ENCODE measurements at places on chromosomes 3 and 15. TPM values are rescaled to one million over a fixed set of nuclear protein-coding genes. Genes with fewer than 3 reads are reported as not detected.

DNA sequence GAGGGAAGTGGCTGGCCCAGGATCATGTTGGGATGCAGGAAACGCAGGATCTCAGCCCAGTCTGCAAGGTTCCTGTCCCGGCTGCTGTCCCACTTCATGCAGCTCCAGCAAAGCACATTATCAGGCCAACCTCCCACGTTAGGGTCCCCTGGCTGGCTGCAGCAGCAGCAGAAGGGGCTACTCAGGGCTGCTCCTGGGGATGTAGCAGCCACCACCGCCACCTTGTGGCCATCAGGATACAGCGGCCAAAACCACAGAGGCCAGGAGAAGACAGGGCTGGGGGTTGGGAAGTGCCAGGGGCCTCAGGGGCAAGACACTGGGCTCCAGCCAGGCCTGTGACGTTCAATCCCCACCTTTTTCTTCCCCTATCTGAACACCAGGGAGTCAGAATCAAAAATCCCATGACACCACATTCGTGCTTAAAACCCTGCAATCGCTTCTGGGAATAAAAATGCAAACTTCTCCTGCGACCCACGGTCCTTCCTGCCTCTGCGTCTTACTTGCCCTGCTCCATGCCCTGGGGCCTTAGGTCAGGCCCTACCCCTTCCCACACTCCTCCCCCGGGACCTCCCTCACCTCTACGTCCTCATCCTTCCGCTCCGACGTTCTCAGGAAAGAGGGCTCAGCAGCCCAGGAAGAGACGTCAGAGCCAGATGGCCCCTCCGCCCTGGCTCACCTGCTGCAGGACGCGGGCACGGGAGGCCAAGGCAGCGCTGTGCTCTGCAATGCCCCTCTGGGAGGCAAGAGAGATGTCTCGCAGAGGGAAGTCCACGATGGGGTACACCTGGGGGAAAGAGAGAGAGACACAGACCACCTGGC lies 21.5 kb downstream of the SSUH2 start:
- no peak for DNase-seq

Gene GATA2
- total RNA-seq: 28.2 TPM

Gene MDFIC2
- total RNA-seq: not detected

Gene MYL3
- total RNA-seq: not detected

Gene GOLGA6L7
- total RNA-seq: not detected

DNA sequence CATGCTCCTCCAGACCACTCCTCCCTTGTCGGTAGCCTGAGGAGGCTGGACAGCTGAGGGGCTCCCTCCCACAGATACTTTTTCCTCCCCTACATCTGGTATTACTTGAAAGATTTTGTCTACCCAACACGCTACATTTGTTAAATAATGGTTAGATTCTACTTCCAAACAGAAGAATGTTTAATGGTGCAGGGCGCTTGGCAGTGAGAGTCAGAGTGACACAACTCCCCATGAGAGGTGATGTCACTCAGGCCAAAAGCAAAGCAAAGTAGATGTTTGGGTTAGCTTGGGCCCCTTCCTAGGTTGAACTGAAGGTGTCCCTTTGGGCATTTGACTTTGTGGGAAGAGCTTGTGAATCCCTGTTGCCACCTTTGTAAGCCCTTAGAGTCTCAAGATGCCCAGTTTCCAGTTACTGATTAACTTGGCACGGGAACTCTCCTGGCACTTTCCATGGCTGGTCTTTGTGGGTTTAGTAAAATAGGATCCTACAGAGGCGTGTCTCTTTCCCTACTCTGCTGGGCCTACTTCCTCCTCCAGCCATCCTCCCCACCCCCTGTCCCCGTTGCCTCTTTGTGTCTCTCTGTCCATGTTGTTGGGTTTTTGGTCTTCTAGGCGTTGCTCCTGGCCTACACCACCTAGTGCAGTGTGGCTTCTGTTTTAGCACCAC lies 5.6 kb downstream of the LIMD1 start:
- no peak for DNase-seq

DNA sequence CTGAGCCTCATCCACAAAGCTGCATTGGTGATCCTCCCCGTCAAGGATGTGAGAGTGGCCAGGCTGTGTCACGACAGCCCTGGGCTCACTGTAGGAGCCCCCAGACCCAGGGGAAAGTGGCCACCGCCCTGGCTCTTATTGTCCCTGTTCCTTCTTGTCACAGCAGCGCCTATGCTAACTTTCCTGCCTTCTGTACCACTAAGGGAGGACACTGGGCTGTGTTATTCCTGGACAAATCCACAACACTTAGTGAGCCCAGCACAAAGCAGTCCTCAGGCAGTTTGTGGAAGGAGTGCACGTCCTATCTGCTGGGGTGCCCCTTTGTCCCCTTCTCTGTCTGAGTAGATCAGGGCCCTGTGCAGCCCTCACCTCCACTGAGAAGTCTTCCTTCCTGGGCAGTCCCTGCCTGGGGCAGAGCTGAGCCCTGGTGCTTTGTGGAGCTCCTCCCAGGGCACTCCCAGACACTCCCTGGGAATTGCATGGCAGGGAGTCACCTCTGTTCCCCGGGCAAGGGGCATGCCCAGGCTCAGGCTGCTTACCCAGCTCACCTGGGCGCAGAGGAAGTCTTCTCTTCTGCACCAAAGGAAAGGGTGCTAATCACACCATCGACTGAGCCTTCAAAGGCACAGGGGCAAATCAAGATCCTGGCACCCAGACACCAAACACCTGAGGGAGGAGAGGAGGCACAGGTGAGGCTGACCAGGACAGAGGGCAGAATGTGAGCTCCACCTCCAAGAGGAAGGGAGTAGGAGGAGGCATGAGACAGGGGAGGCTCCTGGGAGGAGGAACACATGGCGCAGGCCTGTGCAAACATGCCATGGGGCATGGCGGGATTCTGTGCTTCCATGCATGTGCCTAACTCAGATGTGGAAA lies 138.7 kb downstream of the KLF13 start:
- no peak for DNase-seq

Gene GOLGA6L10
- 0.73 TPM for total RNA-seq

GRCh38 chr3:17831366-17831765 lies 88.9 kb upstream of the TBC1D5 start:
- DNase-seq: no peak
